ENCODE measurements at places on chromosomes 1 and 21. TPM values are rescaled to one million over a fixed set of nuclear protein-coding genes. Genes with fewer than 3 reads are reported as not detected.

DNA sequence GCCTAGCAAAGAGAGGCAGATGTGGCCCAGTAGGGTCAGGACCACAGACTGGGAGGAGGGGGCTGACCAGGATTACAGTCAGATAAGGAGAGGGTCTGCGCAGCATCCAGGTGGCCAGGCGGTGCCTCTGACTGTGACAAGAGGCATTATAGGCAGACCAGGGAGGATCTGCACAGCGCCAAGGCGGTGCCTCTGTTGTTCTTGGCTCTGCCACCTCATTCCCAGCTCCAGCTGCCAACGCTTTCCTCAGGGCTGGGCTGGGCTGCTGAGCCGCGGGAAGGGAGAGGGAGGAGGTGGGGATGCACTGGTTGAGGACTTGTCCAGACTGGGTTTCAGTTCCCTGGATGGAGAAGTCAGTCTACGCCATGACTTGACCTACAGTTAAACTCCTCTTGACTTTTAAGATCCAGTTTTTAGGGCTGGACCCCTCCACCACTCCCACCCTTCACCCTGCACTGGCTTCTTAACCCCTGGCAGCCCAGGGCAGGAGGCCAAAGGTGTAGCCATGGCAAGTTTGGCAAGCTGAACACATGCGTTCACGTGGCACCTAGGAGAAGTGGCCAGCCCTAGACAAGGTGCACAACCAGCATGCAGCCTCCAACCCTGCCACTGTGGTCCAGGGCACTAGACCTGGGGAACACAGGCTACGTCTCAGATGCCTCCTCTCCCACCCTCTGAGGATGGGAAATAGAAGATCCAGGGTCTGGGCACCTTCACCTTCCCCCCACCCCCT, 4.5 kb upstream of the CRABP2 start:
- no peak for DNase-seq

DNA sequence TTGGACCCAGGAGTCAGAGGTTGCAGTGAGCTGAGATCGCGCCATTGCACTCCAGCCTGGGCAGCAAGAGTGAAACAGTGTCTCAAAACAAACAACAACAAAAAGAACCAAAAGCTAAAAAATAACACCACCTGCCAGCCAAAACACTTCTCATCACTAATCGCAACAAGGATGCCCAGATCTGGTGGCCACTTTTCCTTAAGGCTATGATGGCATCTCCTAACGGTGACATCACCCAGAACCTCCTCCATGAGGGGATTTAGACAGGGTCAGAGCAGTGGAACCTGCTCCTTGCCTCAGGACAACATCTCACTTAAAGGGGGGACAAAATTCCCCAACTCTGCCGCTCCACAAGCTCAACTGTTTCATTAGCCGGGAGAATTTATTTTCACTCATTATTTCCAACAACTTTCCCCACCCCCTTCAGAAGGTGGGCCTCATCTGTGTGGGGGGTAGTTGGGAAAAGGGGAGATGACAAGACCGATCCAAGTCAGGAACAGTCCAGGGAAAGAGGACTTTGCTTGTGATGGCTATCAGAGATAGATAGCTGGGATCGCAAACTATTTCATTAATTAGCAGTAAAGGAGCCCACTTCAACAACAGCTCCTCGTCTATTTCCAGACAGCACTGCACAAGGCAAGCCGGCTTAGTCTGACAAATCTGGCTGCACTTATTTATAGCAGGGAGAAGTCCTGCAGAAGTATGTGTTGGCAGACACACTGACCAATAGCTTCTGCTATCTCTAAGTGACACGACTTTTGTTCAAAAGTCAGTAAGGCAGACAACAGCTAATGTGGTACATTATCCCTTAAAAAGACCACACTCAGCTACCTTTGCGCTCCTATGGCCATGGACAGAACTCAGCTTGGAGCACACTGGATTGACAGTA, 2.6 kb downstream of the PABPC4 start:
- no peak for DNase-seq

- DNase-seq: no peak
Observed at GRCh38 chr1:161962091-161962887, 61.4 kb downstream of the OLFML2B start.

- DNase-seq: no peak
Observed at GRCh38 chr1:69294171-69294570, 273.6 kb upstream of the LRRC7 start.

- DNase-seq: no peak
Observed at GRCh38 chr1:23796466-23797271, 3.9 kb downstream of the GALE start.

- DNase-seq: no peak
Observed at GRCh38 chr1:87284456-87285240, 44.0 kb upstream of the LMO4 start.

DNA sequence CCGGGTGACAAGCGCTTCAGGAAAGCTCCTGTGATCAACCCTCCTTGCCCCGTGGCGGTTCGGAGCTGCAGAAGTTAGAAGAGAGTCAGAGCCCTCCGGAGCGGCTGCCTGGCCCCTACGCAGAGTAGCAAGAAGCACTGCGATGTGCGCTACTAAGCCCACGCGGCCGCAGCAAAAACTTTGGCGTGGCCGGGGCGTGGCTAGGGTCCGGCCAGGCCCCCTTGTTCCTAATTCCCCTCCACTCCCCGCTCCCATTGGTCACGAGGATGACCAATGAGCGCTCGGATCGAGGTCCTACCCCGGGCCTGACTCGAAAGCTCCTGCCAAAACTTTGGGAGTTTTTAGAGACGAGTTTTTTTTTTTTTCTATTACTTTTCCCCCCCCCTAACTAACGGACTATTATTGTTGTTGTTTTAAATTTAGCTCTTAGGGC, at the start of gene HLX:
Gene HLX (plus strand): TSS at position 368 of the 433 bp plus-strand sequence. CDS start 415 bp downstream, outside the sequence.
- DNase-seq: peak; percentile 11

DNA sequence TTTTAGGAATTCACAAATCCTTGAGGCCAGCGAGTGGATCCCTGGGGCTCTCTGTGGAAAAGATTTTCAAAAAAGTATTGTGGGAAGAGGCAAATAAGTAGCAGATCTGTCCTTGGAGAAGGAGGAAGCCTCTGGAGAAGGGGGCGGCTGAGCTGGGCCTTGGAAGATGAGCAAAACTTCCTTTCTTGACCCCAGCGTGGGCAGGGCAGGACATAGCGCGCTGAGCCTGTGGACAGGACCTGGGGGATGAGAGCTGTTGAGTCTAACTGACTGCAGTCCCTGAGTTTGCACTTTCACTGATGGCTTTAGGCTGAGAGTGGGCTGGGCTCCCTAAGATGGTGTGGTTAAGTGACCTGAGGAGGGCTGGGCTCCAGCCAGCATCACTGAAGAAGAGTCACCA, 170.2 kb upstream of the GALNT2 start:
- DNase-seq: no peak

DNA sequence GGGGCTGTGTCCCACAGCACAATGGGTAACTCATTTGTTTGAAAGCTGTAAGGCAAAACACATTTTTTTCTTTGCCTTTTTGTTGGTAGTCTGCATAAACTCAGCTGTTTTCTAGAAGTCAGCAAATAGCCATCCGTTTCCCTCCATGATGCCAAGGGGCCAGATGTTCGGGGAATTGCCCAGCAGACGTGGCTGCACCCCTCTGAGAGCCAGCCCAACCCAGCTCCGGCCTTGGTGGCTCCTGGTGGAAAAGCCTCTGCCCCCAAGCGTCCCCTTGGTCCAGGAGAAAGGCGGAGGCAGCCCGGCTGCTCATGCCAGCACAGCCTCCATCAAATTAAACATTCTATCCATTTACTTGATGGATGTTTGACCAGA, 58.4 kb upstream of the ADARB1 start:
- DNase-seq: no peak

Gene GPR25
- 2.7 TPM for total RNA-seq

Gene RHEX
- total RNA-seq: 0.24 TPM

Gene ATP1A4
- not detected for total RNA-seq

Gene SIM2
- not detected for total RNA-seq

Gene UTS2
- total RNA-seq: 7.5 TPM

Gene NKAIN1
- not detected for total RNA-seq

Gene CHIT1
- 0.07 TPM for total RNA-seq

Gene OLFML2B
- total RNA-seq: not detected

Gene C1orf210
- total RNA-seq: not detected

Gene TBX19
- 5.2 TPM for total RNA-seq

Gene ATG4C
- 9.7 TPM for total RNA-seq
